ENCODE measurements at places on chromosomes 5 and 9. TPM values are rescaled to one million over a fixed set of nuclear protein-coding genes. Genes with fewer than 3 reads are reported as not detected.

GRCh38 chr9:133371261-133371711 lies 4.6 kb downstream of the SURF4 start:
- H3K4me3 ChIP-seq: no peak overlapping the region
- H3K27ac ChIP-seq: 0 out of 2 replicates have a peak overlapping the region, but pooled peaks have one; percentile 6
- H3K4me1 ChIP-seq: peaks cover 52% of the 10 kb centered on the region
- no peak for DNase-seq
- H3K27me3 ChIP-seq: peaks cover 13% of the 10 kb centered on the region

DNA sequence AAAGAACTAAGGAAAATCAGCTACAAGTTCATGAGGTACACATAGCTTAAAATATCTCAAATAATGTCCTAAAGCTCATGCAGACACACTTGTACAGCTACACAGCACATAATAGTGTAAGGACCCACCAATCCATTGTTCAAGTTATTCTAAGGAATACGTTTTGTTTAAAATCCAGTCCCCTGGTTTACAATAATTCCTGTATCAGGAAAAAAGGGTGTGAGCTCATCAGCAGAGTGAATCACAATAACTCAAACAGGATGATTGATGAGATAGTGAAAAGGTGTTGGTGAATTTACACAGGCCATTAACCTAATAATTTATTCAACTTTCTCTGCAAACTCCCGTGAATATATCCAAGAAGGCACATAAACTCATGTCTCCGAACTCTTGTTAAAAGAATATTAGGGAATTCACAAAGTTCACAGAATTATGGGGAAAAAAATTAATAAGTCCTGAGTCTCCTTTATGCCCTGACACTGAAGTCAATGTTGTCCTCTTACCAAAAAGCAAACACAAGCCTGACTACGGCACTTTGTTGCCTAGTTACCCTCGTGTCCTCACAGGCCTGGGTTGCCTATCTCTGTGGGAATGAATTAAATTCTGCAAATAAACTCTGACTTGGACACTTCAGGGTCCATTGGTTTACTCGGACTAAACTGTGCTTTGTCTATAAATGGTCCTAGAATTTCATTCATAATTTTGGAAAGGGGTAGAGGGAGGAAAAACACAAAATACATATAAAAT lies 142.8 kb upstream of the PDE4D start:
- no peak overlapping the region for H3K4me3 ChIP-seq
- H3K36me3 ChIP-seq: no peaks in the 10 kb centered on the region
- no peaks in the 10 kb centered on the region for H3K4me1 ChIP-seq
- no peaks in the 10 kb centered on the region for H3K27me3 ChIP-seq
- DNase-seq: no peak

Gene KIAA0825
- total RNA-seq: 1.5 TPM

- peaks cover 34% of the 10 kb centered on the region for H3K4me1 ChIP-seq
- no peak overlapping the region for H3K27ac ChIP-seq
Observed at GRCh38 chr9:79266986-79267385, 304.8 kb upstream of the TLE4 start.

Gene ZBED3
- 2.1 TPM for total RNA-seq

DNA sequence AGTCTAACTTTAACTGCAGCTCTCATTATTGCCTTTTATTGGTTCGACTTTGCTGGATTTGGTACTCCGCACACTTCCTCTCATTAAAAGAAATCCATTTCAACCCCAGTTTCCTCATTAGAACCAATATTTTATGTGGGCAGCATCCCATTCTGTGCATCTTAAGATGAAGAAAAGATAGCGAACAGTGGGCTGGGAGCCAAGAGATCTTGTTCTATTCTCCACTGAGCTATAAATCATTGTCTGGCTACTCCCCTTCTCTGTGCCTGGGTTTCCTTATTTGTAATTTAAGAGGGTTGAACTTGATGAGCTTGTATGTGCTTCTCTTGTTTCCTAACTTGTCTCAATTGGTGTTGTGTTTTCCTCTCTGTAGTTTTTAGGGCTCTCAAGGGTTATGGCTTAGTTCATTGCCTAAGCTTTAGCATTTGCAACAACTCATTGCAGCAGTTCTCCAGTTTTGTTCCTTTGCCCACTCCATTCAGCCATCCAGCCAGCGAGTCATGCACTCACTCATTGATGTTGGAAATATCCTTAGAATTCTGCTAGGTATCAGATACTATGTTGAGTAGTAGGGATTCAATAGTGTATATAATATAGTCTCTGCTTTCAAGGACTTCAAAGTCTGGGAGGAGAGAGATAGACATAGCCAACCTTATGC lies 273.3 kb upstream of the TNC start:
- no peaks in the 10 kb centered on the region for H3K36me3 ChIP-seq
- peaks cover 25% of the 10 kb centered on the region for H3K4me1 ChIP-seq
- H3K4me3 ChIP-seq: no peak overlapping the region

GRCh38 chr5:84370176-84370575 lies 14.5 kb downstream of the EDIL3 start:
- no peak overlapping the region for H3K27ac ChIP-seq
- no peak overlapping the region for H3K4me3 ChIP-seq
- H3K36me3 ChIP-seq: peaks cover 7% of the 10 kb centered on the region
- H3K27me3 ChIP-seq: no peaks in the 10 kb centered on the region
- H3K4me1 ChIP-seq: peaks cover 20% of the 10 kb centered on the region

DNA sequence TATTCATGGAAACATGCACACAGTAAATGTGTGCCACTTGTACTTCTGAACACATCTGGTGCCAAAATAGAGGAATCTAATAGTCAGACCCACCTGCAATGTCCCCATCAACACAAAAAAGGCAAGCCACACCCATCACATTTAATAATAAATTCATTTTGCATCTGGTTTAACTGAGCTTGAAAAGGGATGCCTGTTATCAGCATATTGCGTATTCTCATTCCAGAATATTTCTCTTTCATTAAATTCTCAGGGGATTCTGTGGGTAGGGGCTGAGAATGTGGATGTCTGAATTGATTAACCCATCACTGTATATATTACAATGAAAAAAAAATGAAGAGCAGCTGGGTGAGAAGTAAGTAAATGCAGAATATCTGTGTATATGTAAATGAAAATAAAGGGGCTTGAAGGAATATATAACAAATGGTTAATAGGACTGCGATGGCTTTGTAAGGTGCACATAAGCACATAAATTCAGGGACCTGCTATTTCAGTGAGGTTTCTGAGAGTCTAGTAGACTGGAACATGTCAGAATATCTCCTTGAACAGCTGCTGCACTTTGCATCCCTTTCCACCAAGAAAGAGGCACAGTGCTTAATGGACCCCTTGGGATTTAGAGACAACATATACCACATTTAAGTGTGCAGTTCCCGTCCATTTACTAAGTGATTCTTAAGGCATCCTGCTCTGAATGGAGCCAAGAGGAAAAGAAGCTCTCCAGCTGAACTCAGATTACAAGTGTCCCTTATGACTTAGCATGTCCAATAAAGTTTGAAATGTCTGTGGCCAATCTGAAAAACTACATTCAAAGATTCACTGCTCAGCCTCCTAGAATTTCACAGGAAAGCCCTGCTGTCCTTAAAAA lies 104.1 kb upstream of the NIPBL start:
- no peak overlapping the region for H3K4me3 ChIP-seq
- no peak overlapping the region for H3K27ac ChIP-seq
- H3K4me1 ChIP-seq: no peaks in the 10 kb centered on the region
- H3K27me3 ChIP-seq: peaks cover 9% of the 10 kb centered on the region
- DNase-seq: no peak

- H3K36me3 ChIP-seq: no peaks in the 10 kb centered on the region
- H3K27me3 ChIP-seq: peaks cover 8% of the 10 kb centered on the region
- no peak overlapping the region for H3K27ac ChIP-seq
- DNase-seq: no peak
- H3K4me3 ChIP-seq: no peak overlapping the region
Observed at GRCh38 chr9:17783227-17783626, 204.4 kb downstream of the SH3GL2 start.

DNA sequence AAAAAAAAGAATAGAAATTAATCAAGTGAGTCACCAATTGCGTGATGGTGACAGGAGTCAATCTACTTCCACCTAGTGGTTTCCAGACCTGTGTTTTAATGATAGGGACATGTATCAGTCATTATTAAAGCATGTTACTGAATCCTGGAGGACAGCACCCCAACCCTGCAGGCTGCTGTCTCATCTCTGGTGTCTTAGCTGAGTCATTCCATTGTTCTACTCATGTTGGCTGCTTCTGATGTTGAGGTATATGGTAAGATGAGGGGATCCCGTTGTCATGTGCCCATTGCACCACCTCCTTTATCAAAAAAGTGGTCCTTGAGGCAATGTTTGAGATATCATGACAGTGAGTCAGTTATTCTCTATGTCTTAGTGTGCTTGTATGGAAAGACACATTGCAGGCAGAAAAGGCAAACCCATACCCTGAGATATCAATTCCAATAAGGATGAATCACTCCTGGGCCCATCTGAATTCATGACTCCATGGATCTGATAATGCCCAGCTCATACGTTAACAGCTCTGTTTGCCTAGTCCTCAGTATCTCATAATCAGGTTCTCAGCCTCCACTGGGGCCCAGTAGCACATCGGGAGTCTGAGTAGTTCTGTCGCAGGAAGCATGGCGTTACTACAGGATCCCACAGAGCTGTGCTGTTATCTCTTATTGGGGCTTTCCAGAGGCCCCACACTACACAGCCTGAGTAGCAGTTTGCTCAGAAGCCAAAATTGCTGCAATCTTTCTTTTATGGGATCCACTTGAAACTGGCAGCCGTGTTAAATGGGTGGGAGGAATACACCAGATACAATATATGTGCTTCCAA lies 31.2 kb downstream of the HMGCS1 start:
- H3K27me3 ChIP-seq: peaks cover 7% of the 10 kb centered on the region
- H3K36me3 ChIP-seq: no peaks in the 10 kb centered on the region
- H3K4me3 ChIP-seq: no peak overlapping the region
- peaks cover 10% of the 10 kb centered on the region for H3K4me1 ChIP-seq
- DNase-seq: no peak
